ENCODE measurements at places on chromosomes 12 and 14.
A peak's percentile ranks its signal among the peaks of the same experiment; 100 is the strongest.

DNA sequence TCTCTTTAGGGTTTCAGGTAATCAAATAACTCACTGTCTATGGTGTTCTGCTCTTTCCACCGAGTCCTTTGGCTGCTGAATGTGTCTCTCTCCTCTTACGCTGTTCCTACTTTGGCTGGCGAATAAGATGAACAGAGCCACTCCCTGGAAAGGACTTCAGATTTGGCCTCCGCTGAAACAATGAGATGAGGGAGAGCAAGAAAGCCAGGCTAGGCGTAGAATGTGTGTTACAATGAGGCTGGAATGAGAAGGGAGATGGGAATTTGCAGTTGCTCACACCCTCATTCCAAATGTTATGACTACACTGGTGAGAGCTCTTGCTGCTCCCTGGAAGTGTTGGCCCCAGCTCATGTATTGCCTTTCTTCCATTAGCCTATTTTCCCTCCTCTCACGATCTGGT lies at the start of gene MFAP5:
Gene MFAP5, minus strand, starts transcription at position 234 of the 400 bp plus-strand sequence. CDS start 722 bp downstream, outside the sequence.
- no peak for DNase-seq

DNA sequence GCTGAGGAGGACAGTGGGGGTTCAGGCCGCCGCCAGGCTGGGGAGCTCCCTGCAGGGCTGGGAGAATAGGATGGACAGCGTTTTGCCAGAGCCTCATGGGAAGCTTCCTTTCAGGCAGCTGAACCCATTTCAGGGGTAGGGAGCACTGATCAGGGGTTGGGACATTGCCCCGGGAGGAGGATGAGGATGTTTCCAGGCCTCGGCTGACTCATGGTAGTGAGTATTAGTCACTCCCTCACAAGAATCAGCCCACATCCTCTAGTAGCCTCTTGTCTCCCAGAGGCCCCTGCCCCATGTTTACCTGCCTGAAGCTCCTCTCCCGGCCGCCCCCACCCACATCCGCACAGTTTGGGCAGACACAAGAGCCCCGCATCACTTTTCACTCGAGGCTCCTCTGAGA lies 89.8 kb downstream of the ZFP36L1 start:
- no peak for DNase-seq

DNA sequence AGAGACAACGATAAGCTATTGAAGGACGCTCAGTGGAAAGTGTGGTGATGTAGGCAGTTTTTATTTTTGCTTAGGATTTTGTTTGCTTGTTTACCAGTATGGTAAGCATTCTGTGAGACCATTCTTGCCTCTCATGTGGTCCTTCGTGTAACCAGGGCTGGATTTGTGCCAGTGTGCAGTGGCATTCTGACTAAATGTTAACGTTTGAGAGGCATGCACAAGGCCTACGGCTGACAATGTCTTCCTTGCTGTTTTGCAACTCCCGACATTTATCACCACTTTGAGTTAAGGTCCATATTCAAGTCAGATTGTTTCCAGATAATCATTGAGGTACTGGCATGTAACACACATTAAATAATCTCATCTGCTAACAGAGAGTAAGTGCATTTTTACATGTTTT lies 102.3 kb upstream of the BCAT1 start:
- DNase-seq, result no peak

GRCh38 chr14:105299654-105300541 lies 903 bp downstream of the BRF1 start:
- peak; percentile 40 for DNase-seq

Data from NCI-H82 (cell line).